ENCODE measurements at places on chromosomes 3 and 15.

DNA sequence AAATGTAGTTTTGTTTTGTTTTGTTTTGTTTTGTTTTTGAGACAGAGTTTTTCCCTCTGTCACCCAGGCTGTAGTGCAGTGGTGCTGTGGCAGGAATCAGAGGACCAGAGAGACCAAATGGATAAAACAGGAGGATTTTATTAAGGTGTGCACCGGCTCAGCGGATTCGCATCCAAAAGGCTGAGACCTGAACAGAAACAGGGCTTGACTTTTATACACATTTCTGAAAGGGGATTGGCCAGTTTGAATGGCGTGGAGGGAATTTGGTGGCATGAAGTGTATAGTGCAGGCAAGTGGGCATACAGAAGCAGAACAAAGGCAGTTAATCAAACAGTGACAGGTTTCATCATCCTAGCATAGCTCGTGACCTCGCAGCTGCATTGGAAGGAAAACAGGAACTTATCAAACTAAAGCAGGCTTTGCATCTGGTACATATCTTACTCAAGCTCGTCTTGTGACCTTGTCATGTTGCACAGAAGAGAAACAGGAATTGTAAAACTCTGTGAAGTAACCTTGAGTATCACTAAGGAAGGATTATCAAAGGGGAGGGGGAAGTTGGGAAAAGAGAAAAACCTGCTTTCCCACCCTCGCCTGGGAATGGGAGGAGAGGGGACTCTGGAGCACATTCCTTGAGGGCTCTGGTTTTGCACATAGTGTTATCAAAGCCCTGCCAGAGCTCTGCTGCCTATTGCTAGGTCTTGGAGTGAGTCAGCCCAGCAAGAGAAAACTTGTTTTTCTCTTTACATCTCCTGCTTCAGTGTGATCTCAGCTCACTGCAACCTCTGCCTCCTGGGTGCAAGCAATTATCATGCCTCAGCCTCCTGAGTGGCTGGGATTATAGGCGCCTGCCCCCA is 38.5 kb downstream of the C3orf62 start:
- peak; percentile 99 for DNase-seq

DNA sequence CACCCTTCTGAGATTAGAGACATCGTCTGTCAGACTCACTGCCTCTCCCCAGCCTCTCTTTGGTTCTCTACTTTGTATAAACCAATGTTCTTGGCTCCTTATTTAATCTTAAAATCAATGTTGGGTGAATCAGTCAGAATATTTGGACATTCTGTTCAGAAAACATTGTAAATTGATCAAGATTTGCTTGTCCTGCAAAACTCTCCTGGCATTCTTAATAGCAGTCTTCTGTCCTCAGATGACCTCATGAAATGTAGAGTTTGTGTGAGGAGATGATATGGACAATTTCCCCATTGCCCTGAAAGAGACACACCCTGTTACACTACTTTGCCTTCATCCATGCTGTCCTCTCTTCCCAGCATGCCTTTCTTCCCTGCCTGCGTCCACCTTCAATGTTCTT is 33.6 kb downstream of the CD200R1L start:
- DNase-seq, result no peak

DNA sequence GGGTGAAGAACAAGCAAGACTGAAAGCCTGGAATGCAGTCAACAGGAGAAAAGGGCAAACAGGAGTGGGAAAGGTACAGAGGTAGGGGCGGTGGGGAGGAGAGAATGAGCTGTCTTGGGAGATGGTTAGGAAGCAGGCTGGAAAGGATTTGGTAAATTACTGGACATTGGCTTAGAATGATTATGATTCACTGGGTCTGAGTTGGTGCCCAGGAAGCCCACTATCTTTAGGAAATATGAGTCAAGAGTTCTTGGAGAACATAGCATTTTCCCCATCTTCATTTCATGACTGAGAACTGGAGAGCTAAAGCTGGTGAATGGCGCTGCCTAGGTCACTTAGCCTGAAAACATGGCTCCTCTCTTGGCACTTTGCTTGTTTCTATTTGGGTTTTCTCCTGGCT is 74.7 kb upstream of the C3orf80 start:
- DNase-seq, result peak; percentile 56

DNA sequence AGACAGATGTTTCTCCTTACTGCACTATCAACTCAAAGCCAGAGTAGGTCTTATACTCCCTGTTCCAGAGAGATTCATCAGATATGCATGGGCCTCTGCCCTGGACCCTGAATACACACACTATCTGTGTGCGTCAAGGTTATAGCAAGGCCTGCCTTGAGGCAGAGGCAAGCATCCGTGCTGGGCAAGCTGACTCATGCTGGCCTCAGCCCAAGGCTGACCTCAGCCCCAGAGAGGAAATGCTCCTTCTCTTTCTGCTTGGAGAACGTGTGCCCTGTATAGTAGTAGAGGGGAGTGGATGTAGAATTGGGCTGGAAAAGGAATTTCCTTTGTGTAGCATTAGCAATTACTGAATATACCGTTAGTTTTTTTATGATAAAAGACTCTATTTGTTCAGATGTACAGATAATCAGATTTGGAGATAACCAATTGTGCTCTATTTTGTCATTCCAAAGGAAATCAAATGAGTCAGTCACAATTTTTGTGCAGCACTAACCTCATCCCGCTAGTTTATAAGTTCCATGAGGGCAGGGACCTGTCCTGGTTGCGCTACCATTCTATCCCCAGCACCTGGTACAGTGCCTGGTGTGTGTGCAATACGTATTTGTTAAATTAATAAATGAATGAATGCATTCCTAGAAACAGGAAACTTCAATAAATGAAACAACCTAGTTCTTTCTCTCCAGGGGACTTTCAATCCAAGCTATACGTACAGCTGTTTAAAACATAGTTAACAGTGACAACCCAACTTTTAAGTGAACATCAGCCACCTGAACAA is 13.3 kb upstream of the PAQR9 start:
- DNase-seq, result peak; percentile 92

GRCh38 chr3:5059782-5060181 is 62.3 kb upstream of the ARL8B start:
- DNase-seq, result no peak

GRCh38 chr3:194384569-194385001 is 14.5 kb downstream of the GP5 start:
- DNase-seq, result no peak

GRCh38 chr15:41566121-41566885 is 7.3 kb downstream of the TYRO3 start:
- no peak for DNase-seq

DNA sequence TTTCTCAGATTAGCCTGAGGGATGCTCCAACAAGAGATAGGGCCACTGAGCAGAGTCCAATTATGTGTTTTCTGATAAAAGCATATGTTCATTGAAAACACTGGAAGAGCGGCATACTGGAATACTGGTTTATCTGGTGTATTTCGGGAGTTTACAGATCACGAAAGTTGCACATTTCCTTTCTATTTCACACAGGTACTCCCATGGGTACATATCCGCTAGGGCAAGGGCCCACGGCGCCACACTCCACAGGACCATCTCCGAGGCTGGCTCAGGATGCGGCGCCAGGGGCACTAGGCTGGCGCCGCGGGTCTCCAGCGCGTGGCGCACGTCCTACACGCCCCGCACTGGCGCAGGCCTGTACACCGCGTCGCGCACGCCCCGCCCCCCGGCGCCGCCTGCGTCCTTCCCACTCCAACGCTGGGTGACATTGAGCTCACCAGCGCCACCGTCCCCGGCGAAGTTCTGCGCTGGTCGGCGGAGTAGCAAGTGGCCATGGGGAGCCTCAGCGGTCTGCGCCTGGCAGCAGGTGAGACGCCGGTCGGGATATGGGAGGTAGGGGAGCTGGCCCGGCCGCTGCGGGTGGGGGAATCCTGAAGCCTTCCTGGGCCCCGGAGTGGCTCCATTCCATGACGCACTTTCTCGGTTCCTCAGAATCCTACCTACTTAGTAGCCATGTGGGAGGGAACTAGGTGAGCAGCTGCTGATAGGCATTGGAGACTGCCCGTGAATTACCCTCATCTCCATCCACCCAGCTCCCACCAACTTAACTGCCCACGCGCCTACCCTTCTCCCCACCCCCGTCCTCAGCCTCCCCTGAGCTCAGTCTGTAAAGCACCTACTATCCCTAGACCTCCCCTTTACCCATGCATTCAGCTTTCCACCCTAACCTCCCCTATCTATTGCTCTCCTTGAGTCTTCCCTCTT is at the start of gene FAM162A:
FAM162A (plus strand) TSS at position 412 of the 927 bp plus-strand sequence; CDS start at position 496, 84 bp downstream.
- DNase-seq, result peak; percentile 96

DNA sequence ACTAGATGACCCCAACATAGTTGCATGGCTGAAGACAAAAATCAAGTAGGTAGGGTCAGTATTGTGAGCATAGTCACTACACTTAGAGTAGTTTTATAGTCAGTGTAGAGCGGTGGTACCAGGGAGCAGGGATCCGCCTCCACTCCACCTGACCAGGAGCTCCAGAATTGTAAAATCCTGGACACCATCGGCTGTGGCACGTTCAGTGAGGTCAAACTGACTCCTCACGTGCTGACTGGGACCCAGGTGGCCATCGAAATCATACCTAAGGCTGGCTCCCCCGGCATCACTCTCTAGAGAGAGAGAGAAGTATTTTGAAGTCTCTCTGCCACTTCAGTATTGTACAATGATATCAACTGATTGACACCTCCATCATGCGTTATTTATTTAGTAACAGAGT is 59.7 kb upstream of the TAMM41 start:
- no peak for DNase-seq

- no peak for DNase-seq
These were observed 10.4 kb upstream of the ABHD17C start for GRCh38 chr15:80684697-80685096.

Measured in endothelial cell of umbilical vein (primary cell).